Activated CD8-positive, alpha-beta T cell treated with anti-CD3 and anti-CD28 coated beads for 36 hours (primary cell): ENCODE measurements at places on chromosomes 7 and 10. TPM values are rescaled to one million over a fixed set of nuclear protein-coding genes. Genes with fewer than 3 reads are reported as not detected.

Gene CPXM2
- not detected for total RNA-seq

DNA sequence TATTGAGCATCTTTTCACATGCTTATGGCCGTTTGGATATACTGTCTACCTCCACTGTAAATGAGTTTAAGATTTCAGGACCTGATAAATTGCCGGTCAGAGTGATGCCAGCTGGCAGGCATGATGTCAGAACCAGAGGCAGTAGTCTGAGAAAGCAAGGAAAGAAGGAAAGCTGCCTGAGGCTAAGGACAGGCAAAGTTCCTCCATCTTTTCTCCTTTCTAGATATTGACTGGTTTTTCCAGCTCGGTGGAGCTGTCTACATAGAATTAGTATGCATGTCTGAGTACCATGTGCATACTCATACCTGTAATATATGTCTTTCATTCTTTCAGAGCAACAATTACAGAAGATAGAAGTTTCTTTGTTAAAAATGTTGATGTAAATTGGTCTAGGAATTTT is 52.3 kb downstream of the CDCA7L start:
- peaks cover 11% of the 10 kb centered on the region for H3K4me1 ChIP-seq
- no peaks in the 10 kb centered on the region for H3K27me3 ChIP-seq
- no peak for DNase-seq
- H3K4me3 ChIP-seq, result no peak overlapping the region
- H3K27ac ChIP-seq, result no peak overlapping the region

DNA sequence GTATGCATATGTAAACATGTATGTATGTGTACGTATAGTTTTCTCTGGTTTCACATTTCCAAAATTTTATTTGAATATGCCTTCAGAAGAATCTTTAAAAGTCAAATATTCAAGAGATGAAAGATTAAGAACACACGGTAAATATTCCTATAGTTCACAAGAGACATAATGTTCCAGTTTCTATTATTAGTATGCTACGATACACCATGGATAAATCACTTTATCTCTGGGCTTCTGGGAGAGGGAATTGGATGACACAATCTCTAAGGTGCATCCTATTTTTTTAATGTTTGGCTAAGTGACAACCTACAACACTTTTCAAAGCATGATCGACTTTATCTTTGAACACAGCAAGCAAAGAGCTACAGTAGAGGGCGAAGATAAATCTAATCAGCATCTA is 13.8 kb downstream of the TM9SF3 start:
- no peak overlapping the region for H3K27ac ChIP-seq
- no peaks in the 10 kb centered on the region for H3K27me3 ChIP-seq
- DNase-seq, result no peak
- H3K4me1 ChIP-seq, result peaks cover 68% of the 10 kb centered on the region

DNA sequence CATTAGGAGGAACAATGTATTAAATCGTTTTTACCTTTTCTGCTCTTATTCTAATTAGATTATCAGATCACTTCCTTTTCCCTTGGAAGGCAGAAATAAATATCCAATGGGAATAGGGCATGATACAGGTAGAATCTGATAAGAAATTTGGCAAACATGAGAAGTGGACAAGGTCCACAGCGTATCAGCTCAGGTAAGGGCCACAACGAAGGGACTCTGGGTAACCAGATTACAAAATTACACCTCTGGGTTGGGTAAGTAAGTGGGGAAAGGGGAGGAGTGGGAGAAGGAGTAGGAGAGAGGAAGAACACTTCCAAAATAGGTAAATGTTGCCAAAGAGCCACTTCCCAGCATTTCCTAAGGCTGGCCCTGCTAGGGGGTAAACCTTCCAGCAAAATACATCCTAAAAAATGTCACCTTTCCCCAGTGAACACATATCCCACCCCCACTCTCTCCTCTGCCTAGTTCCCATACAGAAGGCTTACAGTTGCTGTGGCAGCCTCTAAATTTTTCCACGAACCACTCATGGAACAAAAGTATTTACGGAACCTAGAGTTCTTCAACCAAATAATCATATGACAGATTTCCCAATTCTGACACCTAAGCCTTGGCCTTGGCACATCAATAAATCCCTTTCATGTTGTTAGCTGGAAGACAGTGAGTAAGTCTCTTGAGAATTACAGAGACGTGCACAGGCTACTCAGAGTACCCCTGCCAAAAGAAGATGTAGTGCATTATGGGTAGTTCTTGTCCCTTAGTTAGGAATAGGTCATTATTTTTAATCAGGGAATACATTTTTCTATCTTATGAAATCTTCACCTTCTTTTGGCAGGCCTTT is 51.5 kb upstream of the DLX6 start:
- H3K4me3 ChIP-seq, result no peak overlapping the region
- H3K36me3 ChIP-seq, result no peaks in the 10 kb centered on the region
- no peak overlapping the region for H3K27ac ChIP-seq
- no peaks in the 10 kb centered on the region for H3K4me1 ChIP-seq
- no peak for DNase-seq

GRCh38 chr10:133259602-133259989 is 17.1 kb downstream of the ADAM8 start:
- H3K4me1 ChIP-seq, result peaks cover 59% of the 10 kb centered on the region
- peak overlapping the region; percentile 82 for H3K27ac ChIP-seq
- peaks cover 2% of the 10 kb centered on the region for H3K27me3 ChIP-seq
- peak overlapping the region; percentile 45 for H3K4me3 ChIP-seq
- peaks cover 9% of the 10 kb centered on the region for H3K36me3 ChIP-seq

DNA sequence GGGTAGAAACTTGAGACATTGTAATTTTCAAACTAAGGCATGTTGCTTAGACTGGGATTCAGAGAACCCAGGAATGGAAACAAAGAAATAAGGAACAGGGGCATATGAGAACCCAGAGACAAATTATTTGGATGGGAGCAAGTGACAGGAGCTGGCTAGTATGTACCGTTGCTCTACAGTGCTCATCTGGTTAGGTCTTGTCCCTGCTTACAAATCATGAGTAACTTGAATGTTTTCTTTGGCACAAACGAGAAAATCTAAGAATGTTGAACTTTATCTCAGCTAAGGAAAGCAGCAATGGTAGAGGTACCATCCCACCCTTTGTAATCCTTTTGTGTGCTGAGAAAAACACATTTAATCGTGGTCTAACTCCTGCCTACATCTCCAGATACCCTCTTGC is 116.0 kb upstream of the IMMP2L start:
- H3K4me1 ChIP-seq, result no peaks in the 10 kb centered on the region
- H3K36me3 ChIP-seq, result no peaks in the 10 kb centered on the region
- H3K4me3 ChIP-seq, result no peak overlapping the region
- DNase-seq, result no peak

DNA sequence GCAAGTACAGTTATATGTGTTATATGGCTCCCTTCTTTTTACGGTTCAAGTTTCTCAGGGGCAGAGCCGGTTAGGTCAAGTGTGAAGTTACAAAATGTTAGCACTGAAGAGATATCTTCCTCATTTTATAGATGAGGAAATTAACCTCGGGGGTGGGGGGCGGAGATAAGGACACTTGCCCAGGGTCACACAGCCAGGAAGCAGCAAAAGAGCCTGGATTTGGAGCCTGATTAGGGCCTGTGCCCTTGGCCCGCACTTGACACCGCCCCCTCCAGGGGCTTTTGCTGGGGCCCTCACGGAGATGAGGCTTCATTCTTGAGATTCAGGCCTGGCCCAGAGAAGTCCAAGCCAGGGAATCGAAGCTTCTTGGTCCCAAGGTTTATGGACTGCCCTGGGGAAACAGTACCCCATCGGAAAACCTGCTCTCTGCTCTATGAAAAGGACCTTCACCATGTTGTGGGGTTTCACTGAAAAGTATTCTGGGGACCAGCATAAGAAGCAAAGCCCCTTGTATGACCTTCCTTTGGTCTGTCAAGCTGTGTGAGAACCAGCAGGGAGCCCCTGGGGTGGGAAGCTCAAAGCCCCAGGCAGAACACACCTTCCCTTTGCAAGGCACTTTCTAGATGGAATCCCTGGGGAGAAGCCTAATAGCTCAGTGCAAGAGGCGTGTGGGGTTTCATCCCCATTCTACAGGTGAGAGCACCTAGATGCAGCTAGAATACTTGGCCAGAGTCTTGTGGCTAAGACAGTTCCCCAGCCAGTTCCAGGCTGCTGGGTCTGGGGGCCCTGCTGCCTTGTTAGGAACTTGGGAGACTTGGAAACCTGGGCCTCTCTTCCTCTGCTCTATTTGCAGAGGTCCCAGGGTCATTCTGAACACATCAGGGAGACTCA is 21.9 kb downstream of the UNC5B start:
- H3K36me3 ChIP-seq, result no peaks in the 10 kb centered on the region
- H3K27me3 ChIP-seq, result no peaks in the 10 kb centered on the region
- H3K27ac ChIP-seq, result no peak overlapping the region
- DNase-seq, result no peak
- no peaks in the 10 kb centered on the region for H3K4me1 ChIP-seq

DNA sequence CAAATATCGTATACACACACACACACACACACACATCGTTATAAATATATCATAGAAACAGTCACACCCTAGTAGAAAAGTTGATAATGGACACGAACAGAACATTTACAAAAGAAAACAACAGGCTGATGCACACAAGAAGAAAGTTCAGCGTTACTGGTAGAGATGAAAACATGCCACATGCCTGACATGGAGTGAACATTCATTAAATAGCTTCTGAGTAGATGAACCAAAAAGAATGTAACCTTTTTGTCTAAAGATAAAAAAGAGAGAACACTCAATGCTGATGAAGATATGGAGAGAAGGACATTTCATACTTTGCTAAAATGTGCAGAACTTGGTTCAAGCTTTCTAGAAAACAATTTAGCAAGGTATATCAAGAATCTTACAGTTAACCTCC is 173.4 kb upstream of the KLF14 start:
- H3K36me3 ChIP-seq, result peaks cover 86% of the 10 kb centered on the region
- H3K27me3 ChIP-seq, result no peaks in the 10 kb centered on the region
- H3K27ac ChIP-seq, result peak overlapping the region; percentile 46
- H3K4me3 ChIP-seq, result no peak overlapping the region
- DNase-seq, result no peak
- H3K4me1 ChIP-seq, result peaks cover 82% of the 10 kb centered on the region

DNA sequence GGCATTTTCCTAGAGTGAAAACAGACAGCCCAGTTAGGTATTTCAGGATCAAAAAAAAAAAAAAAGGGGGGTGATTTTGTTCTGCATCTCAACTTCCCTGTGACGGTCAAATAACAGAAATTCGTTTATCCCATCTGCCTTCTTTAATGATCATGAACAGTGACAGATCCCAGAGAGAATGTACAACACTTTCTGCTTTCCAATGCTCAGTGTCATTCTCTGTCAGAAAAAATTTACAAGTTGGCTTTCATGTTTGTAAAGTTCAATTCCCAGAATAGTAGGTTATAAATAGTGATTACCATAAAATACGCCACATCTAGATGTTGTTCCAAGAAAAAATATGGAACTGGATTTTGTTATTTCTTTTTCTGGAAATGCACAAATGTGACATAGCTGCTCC is 1013.2 kb upstream of the PHF14 start:
- H3K27ac ChIP-seq, result no peak overlapping the region
- no peaks in the 10 kb centered on the region for H3K4me1 ChIP-seq
- no peaks in the 10 kb centered on the region for H3K36me3 ChIP-seq

DNA sequence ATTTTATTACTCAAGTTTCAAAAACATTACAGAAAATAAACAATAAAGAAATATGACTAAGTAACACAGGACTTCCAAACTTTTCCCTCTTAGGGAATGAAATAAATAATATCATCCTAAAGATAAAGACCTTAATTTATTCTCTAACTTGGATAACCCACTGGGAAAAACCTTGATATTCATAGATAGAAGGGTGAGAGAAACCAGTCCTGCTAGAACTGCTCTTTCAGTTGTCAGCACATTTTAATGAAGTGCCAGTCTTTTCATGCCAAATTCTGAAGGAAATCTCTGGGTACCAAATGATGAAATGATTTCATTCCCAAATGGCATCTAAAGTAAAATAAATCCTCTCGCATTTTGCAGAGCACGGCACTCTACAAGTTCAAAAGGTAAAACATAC is 114.5 kb upstream of the SMIM30 start:
- no peaks in the 10 kb centered on the region for H3K27me3 ChIP-seq
- DNase-seq, result no peak
- no peak overlapping the region for H3K27ac ChIP-seq

Gene LMBR1
- 50.6 TPM for total RNA-seq

Gene RNF32
- total RNA-seq, result 0.43 TPM

GRCh38 chr7:85573844-85574243 is 387.0 kb upstream of the SEMA3D start:
- H3K36me3 ChIP-seq, result no peaks in the 10 kb centered on the region
- H3K4me3 ChIP-seq, result no peak overlapping the region
- H3K27ac ChIP-seq, result no peak overlapping the region
- H3K4me1 ChIP-seq, result no peaks in the 10 kb centered on the region

Gene ADGRA1
- not detected for total RNA-seq

DNA sequence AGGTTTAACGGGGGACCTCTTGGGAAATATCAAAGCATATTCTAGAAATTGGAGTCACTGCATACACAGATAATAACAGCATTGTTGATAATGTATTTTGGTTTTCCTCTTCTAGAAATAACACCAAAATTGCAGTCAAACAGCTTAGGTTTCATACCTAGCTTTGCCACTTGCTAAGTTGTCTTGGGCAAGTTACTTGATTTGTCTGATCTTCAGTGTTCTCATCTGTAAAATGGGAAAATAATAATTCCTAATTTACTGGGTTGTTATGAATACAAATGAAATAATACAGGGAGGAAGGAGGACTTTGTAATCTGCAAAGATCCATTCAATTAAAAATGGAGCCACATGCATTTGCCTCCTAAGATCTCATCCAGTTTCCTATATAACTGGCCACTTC is 20.3 kb upstream of the NUP205 start:
- no peak overlapping the region for H3K27ac ChIP-seq
- H3K4me1 ChIP-seq, result no peaks in the 10 kb centered on the region
- no peak for DNase-seq
- peaks cover 7% of the 10 kb centered on the region for H3K27me3 ChIP-seq

Gene TRDMT1
- total RNA-seq, result 4.5 TPM

- H3K4me1 ChIP-seq, result peaks cover 6% of the 10 kb centered on the region
- no peaks in the 10 kb centered on the region for H3K36me3 ChIP-seq
- DNase-seq, result no peak
Measured at GRCh38 chr7:25659841-25660240, 431.6 kb upstream of the NPVF start.

Gene EBLN1
- not detected for total RNA-seq

DNA sequence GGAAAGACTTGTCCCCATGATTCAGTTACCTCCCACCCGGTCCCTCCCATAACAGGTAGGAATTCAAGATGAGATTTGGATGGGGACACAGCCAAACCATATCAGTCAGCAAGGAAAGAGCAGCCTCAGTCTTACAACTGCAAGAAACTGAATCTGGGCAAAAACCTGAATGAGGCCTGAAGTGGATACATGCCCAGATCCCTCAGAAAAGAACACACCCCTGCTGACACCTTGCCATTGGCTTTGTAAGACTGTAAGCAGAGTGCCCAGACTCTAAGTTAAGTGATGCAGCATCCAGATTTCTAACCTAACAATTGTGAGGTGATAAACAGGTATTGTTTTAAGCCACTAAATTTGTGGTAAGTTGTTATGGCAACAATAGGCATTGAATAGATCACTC is 670.8 kb downstream of the SORCS1 start:
- H3K4me3 ChIP-seq, result no peak overlapping the region
- no peaks in the 10 kb centered on the region for H3K27me3 ChIP-seq
- no peak for DNase-seq
- H3K4me1 ChIP-seq, result no peaks in the 10 kb centered on the region
- H3K36me3 ChIP-seq, result no peaks in the 10 kb centered on the region
- H3K27ac ChIP-seq, result no peak overlapping the region

Gene SLC26A3
- total RNA-seq, result not detected
